Fibroblast of skin of right biceps (primary cell): ENCODE measurements at places on chromosomes 5 and 9.

- DNase-seq, result no peak
Measured at GRCh38 chr5:6788956-6789649, 75.9 kb downstream of the TENT4A start.

- peak; percentile 97 for DNase-seq
Measured at GRCh38 chr9:134564431-134565170, 77.0 kb upstream of the COL5A1 start.

DNA sequence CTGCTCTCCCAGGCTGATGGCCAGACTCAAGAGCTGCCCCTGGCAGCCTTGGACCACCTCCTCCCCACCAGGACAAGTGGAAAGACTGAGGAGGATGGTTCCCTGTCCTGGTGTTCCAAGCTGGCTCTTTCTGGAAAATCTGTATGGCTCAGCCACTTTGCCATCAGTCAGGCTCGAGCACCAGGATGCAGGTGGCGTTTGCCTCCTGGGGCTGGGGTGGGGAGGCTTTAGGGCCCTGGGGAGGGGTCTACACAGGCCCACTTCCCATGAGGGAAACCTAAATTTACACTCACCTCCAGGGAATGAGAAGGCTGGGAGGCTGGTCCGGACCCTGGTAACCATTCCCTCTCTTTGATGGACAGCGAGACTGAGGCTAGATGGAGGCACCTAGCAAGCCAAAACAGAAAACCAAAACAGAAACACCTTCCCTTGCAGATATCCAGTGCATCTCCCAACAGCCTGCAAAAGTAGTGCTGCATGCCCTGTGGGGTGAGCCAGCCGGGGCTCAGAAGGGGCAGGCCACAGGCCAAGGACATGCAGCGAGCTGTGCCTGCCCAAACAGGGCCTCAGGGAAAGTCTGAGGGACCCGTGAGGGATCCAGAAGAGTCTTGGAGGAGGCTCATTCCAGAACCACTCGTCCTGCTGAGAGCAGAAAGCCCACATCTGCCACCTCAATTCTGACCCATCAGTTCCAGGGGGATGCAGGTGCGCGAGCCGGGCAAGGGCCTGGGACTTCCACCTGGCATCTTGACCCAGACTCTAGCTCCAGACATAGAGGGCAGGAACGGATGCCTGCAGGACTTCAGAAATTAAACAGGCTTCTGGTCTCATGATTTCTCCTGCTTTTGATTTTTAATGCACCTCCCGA is 5.4 kb upstream of the CSF2 start:
- DNase-seq, result no peak

DNA sequence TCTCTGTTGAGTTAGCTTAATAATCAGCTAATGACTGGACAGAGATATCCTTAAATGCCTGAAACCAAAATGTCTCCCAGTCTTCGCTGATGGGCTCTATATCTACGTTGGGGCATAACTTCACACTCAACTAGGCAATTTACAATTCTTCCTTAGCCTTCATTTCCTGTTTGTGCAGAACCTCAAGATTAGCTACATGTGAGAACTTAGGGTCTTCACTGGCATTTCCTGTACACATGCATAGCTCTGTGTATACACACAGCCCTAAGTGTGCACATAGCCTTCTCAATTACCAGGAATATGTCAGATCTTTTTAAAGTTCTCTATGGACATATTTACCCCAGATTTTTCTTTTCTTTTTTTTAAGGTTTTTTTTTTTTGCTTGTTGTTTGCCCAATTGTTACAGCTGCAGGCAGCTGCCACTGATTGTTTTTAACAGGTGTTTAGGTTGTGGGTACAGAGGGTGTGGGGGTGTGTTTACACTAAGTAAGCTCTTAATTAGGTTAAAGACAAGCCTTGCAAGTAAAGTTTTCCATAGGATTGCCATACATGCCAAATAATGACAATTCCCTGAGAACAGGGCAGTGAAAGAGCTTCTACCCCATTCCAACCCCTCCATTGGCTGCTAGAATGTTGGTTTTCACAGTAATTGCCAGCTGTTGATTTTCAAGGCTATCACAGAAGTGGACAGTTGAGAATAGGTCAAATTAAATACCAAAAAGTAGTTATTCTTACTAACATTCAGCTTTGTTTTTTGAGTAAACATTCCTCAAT is 441.0 kb downstream of the TLE4 start:
- DNase-seq, result no peak

DNA sequence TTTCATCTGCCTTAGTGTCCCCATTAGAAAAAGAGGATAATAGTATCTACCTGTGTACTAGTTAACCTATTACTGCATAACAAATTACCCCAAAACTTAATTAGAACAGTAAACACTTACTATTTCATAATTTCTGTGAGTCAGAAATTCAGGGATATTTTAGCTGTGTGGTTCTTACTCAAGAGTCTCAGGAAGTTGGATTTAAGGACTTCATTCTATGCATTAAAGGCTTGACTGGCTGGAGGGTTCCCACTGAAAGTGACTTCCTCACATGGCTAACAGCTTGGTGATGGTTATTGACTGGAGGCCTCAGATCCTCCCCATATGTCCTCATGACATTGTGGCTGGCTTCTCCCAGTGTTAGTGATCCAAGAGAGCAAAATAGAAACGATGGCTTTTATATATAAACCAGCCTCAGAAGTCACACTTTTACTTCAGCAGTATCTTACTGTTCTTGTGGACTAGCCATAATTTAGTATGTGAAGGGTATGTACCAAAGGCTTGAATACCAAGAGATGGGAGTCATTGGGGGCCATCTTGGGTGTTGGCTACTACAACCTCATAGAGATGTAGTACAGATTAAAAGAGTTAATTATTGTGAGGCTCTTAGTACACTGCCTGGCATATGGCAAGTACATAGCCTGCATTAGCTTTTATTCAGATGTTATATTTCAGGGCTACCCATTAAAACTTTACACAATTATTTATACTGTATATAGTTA is 9.9 kb downstream of the RAD23B start:
- DNase-seq, result no peak

GRCh38 chr5:39274398-39275085 is 55.2 kb upstream of the FYB1 start:
- no peak for DNase-seq

GRCh38 chr9:112093147-112093869 is 81.8 kb downstream of the SUSD1 start:
- DNase-seq, result no peak

DNA sequence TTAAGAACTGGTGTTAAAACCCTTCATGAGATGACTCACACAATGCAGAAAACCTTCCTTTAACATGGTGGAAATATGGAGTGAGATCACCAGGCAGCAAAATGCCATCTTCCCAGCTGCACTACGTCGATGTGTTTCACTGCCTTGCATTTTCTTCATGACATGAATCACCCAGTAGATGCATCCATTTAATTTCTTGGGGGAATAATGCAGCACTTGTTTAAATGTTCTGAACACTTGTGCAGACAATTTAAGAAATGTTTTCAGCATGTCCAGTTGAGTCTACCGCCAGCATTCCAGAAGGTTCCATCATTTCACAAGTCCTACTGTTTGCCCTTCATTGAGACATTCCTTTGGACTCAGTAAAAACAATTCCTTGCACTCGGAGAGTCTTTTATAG is 81.6 kb downstream of the ADAMTS16 start:
- peak; percentile 46 for DNase-seq

GRCh38 chr5:74116266-74116665 is 490.3 kb downstream of the ARHGEF28 start:
- no peak for DNase-seq

- peak; percentile 64 for DNase-seq
Measured at GRCh38 chr9:111805830-111806241, 11.1 kb upstream of the SHOC1 start.

DNA sequence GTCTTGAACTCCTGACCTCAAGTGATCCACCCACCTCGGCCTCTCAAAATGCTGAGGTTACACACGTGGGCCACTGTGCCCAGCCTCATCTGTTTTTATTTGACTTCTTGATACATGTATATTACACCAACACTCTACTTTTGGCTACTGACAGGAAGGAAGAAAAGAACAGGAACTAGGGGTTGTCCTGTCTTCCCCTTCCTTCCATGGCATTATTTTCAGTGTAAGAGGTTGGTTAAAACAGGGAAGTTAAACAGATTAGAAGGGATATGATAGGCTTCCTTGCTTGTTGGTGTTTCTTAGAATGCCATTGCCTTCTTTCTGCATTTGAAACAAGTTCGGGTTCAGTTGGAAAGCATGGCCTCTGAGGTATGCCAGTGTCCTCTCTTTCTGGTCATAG is 312.8 kb downstream of the NDUFS4 start:
- no peak for DNase-seq

GRCh38 chr9:1100945-1101344 is 50.8 kb downstream of the DMRT2 start:
- DNase-seq, result peak; percentile 36

DNA sequence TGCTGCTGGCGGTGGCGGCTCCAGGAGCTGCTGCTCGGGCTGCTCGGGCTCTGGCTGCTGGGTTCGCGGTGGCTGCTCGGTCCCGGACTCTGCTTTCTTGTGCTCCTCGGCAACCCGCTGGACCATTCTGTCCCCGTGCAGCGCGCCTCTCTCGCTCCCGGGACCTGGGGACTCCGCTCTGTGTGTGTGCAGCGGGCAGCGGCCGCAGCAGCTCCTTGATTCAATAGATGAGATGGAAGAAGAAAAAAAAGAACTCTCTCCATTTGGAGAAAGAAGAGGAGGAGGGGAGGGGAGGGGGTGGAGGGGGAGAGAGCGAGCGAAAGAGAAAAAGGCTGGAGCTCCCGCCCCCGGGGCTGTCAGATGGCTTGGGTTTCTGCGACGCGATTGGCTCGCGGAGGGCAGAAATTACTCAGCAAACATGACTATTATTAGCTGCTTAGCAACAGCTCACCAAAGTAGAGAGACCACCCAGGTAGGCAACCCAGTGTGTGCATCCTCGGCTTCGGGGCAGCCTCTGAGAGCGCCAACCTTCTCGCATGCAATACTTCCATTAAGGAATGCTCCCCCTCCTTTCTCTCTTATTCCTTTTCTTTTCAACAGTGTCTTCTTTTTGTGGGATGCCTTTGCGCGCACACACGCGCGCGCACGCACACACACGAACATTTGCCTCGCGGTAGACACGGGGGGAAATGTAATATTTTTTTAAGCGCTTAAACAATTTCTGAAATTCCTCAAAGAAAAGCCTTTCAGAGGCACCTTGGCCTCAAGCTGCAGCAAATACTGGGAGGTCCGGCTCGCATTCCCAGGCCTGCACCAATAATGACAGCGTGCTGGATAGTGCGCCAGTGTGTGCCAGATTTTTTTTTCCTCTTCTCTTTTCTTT is 7.6 kb downstream of the PTCH1 start:
- peak; percentile 98 for DNase-seq

GRCh38 chr5:105740242-105740641 is 1930.5 kb downstream of the EFNA5 start:
- DNase-seq, result no peak

GRCh38 chr9:134211811-134212485 is 47.6 kb upstream of the RNU6ATAC start:
- no peak for DNase-seq

- no peak for DNase-seq
Measured at GRCh38 chr9:127876026-127876763, 1.3 kb downstream of the AK1 start.

GRCh38 chr5:5384660-5385330 is 37.7 kb upstream of the ICE1 start:
- no peak for DNase-seq

DNA sequence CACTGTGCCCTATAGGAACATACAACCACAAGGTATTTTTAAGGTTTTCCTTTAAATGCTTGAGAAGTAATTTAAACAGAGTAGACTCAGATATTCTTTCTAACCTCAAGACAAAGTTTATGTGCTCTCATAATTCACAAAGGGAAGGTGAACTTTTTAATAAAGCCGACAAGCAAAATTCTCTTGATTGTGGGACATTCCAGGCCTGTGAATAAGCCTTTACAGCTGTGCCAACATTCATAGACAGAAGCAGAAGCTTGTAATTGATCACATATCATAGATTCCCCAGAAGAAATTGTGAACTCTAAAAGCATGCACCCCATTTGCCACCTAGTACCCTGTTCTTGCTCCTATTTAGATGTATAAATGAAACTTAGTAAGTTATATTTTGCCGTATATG is 1107.8 kb upstream of the SEMA6A start:
- peak; percentile 39 for DNase-seq

GRCh38 chr5:114362977-114363761 is 1.3 kb downstream of the KCNN2 start:
- no peak for DNase-seq

DNA sequence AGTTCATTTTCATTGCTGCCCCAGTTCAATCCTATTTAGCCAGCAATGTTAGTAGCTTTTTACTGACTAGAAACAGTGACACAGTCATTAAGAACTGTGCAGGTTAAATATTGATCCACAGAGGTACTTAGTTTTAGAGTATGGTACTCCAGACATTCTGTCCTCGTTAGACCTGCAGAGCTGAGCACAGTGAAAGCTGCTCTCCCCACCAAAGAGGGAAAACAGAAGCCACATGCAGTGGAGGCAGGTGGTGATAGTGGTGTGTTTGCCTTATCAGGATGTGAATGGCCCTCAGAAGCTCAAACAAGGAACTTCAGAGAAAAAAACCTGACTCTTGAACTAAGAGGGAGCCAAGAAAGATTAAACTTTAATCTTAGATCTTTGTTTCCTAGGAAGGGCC is 75.5 kb downstream of the UNC13B start:
- no peak for DNase-seq

DNA sequence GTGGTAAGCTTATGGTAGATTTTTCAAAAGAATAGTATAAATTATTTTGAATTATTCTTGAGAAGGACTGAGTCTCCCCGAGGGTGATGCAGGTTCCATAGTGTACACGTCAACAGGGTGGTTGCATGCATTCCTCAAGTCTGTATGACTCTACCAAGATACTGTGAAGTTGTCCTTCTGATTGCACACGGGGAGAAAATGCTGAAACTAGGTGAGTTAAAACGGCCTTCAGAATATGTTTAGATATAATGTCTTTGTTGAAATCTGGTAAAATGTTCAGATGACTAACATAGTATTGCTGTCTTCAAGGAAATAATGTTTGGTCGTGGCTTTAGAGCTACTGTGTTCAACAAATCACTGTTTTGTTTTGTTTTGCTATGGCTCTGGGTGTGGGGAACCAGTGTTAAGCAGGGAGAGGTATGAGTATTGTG is 22.4 kb upstream of the TNFAIP8 start:
- no peak for DNase-seq

DNA sequence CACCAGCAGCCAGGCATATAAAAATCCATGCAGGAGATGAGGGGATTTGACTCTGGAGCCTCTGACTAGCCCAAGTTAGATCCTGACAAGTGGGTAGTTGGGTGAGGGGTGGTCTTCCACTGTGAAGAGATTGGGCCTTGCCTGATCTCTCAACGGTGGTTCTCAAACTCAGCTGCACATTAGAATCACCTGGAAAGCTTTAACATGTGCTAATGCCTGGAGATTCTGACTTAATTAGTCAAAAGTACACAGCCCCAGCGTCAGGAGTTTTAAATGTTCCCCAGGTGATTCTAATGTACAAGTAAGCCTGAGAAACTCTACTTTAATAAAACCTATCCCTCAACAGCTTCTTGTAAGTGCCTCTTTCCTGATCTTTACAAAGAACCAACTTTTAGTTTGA is 57.5 kb downstream of the GCNT4 start:
- no peak for DNase-seq

- no peak for DNase-seq
Measured at GRCh38 chr5:112226215-112226614, 192.9 kb downstream of the EPB41L4A start.

- no peak for DNase-seq
Measured at GRCh38 chr9:3124001-3124400, 280.1 kb upstream of the PUM3 start.

- peak; percentile 81 for DNase-seq
Measured at GRCh38 chr9:36136272-36136893, at the start of gene GLIPR2. TSS of gene GLIPR2 (plus strand) at chr9:36136733. CDS start at chr9:36136779, 46 bp downstream.
